ENCODE measurements at places on chromosomes 11 and 22.

DNA sequence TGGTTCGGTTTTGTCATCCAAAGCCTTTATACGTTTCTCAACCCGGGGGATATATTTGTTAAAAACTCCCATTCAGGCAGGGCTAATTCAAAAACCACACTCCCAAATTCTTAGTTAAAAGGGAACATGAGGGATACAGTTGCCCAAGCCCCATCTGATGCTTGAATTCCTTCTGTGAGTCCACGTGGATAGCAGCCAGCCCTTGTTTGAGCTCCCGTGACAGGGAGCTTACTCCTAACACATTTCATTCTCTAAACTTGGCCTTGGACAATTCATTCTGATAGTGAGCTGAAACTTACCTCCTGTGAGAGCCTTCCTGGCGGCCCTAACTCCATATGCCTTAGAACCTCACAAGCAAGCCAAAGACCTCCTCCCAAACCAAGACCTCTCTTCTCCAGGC, 357.5 kb downstream of the TENM4 start:
- DNase-seq = no peak

- no peak for DNase-seq
Observed at GRCh38 chr22:26097840-26098239, 71.4 kb upstream of the SEZ6L start.

- no peak for DNase-seq
Observed at GRCh38 chr22:40547729-40548143, 88.8 kb downstream of the MRTFA start.

DNA sequence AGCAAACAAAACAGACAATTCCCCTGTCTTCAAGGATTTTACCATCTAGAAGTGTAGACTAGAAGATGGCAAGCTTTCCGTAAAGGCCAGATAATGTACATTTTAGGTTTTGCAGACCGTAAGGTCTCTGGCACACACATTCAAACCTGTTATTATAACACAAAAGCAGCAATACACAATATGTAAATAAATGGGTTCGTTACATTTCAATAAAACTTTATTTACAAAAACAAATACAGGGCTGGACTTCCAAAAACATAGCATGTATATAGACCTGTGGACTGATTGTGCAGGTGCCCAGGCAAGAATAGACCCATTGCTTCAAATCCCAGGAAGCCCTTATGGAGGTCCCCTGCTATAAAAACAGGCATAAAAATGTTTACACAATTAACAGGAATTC, 27.1 kb upstream of the MS4A6A start:
- DNase-seq = no peak

DNA sequence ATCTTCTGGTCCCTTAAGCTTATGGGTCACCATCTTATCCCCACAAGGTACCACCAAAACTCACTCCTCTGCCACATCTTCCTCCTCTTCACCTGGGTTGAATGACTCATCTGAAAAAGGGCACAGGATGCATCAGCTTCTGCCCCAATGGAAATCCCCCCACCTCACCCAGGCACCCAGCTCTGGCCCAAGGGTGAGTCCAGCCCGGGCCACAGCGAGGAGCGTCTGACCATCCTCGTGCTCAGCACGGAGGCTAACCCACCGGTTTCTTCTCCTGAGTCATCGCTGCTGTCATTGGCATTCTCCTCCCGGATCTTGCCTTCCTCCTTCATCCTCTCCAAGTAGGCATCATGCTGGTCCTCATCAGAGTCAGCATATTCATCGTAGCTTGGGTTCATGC, 5.3 kb upstream of the TNKS1BP1 start:
- no peak for DNase-seq
